Skin of body (tissue), 3 donors: ENCODE measurements at places on chromosomes 7 and 10. TPM values are rescaled to one million over a fixed set of nuclear protein-coding genes. Genes with fewer than 3 reads are reported as not detected.

DNA sequence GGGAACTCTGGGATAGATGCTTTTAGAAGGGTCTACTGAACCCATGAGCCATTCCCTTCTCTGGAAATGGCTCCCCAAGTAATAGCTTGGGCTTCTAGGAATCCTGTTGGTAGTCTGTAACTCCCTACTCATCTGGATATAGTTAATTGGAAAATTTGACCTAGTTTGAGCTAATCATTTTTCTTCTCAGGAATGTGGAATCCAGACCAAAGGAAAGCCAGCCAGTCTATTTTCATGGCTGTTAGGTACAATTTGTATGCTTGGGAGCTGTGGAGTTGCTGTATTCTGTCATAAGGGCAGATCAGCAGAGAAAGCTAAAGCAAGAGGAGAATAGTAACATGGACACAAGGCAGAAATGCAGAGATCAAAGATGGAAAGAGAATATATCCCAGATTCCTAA lies 71.6 kb upstream of the C1GALT1 start:
- no peak for DNase-seq

DNA sequence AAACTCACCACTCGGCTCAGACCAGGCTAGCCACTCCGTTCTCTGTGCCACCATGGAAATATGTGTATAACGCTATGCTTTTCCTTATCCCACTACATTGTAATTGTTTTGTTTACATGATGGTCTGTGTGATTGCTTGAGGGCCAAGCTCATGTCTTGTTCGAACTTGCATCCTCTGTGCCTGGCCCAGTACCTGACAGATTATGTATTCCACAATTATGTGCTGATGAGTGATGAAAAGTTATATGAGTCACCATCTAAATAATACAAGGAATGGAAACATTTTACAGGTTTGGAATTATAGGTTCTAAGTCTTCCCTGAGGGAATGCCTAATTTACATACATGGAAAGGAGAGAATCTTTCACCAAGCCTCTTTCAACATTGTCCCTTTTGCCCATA lies 137.4 kb downstream of the C7orf25 start:
- DNase-seq: no peak

DNA sequence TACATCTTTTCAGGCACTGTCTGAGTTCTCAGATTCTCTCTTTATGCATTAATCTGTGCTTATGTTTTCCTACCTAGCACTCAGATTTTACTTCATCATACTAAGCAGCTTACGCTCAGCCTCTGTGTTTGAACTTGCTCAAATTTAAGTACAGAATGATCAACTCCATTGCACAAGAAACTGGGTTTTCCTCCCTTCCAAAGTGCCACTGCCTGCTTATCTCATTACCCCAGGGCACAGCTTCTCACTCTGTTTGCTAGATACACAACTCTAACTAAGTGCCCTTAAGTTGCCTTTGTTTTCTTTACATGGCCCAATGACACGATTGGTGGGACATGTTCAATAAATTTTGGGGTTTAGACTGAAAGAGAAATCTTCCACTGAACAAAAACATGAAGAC lies 267.7 kb downstream of the GFRA1 start:
- no peak for DNase-seq

SPRN gene
- total RNA-seq: 0.89 TPM

GRCh38 chr7:50584386-50584785 lies 19.2 kb upstream of the DDC start:
- DNase-seq: no peak

GRCh38 chr7:39644170-39644569 lies 20.8 kb downstream of the RALA start:
- no peak for DNase-seq

CLDN4 gene
- 75.4 TPM for total RNA-seq

DNA sequence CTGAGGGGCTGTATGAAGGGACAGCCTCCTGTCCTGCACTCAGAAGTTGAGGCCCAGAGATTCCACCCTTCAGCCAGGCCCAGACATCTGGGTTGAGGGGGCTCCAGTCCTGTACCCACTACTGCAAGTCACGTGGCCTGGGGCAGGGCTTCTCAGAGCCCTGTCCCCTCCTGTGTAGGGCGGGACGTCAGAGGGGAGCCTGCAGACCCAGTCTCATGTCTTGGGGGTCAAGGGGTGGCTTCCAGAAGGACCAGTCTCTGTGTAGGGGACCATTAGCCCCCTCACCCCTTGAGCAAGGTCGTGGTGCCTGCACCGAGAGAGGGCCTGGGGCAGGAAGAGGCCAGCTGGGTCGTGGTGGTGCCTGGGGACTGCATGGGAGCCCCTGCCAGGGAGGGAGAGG lies 593 bp upstream of the PILRA start:
- no peak for DNase-seq

DNA sequence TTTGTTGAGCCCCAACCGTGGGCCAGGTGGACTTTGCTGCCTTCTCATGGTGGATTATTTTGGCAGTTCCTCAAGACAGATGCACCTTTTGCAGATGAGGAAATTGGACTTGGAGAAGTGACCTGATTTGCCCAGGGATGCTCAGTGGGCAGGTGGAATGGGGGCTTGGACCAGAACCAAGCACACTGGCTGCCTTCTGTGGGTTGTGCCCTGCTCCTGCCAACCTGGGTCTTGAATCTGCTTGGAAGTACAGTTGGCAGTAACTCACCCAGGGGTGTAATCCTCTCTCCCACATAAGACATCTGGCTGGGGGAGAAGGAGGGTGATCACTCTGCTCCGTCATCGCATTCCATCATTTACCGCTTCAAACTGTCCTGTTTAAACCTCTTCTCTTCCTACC lies 110.5 kb upstream of the GPR26 start:
- no peak for DNase-seq

DNA sequence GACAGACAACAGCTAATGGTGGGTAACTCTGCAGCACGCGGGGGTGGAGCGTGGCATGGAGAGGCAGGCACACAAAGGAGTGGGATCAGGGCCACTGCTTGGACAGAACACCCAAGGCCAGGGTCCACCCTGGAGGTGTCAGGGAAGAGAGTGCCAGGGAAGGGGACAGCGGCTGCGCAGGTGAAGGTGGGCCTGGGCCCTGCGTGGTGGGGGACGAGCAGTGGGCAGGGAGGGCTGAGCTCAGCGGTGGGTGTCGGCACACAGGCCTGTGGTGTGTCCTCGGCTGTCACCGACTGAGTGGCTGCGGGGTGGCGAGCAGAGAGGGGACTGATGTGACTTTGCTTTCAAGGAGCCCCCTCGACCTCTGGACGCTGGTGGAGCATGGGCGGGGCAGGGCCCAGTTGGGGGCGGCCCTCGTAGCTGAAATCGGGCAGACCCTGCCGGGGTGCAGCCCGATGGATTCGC lies 8.4 kb upstream of the SCART1 start:
- DNase-seq: no peak

DNA sequence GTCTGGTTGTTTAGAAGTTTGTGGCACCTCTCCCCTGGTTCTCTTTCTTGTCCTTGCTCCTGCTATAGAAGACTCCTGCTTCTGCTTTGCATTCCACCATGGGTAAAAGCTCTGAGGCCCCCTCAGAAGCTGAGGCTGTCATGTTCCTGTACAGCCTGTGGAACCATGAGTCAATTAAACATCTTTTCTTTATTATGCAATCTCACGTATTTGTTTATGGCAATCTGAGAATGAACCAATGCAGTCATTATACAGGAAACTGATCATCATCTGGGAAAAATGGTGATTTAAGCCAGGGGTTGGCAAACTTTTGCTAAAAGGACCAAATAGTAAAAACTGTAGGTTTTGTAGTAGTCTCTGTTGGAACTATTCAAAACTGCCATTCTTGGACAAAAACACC lies 175.4 kb downstream of the CSTF2T start:
- DNase-seq: no peak

DNA sequence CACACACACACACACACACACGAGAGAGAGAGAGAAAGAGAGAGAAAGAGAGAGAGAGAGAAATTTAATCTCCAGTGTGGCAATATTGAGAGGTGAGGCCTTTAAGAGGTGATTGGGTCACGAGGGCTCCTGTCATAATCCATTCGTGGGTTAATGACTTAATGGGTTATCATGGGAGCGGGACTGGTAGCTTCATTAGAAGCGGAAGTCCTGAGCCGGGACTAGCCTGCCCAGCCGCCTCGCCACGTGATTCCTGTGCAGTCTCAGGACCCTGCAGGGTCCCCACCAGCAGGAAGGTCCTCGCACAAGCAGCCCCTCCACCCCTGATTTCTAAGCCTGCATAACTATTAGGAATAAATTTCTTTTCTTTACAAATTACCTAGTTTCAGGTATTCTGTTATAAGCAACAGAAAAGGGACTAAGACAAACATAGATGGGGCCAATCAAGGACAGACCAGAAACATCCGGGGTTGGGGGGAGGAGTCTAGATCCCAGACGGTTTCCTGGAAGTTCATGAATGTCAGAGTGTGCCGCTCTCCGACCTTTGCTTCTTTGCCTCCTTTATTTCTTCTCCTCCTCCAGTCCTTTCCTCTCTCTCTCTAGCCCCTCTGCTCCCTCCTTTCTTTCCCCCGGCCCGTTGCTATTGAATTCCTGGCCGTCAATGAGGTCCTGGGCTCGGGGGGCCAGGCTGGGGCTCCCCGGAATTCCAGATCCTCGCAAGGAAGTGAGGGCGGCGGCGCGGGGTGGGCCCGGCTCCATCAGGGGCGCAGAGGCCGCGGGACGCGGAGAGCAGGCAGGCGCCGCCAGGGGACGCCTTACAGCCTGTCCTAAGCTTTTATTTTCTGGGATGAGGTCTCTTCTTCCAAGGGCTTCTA lies 146.8 kb downstream of the CYP26A1 start:
- no peak for DNase-seq

GRCh38 chr7:20383351-20383750 lies 52.7 kb downstream of the ITGB8 start:
- no peak for DNase-seq

ZNF736 gene
- 22.1 TPM for total RNA-seq

DNA sequence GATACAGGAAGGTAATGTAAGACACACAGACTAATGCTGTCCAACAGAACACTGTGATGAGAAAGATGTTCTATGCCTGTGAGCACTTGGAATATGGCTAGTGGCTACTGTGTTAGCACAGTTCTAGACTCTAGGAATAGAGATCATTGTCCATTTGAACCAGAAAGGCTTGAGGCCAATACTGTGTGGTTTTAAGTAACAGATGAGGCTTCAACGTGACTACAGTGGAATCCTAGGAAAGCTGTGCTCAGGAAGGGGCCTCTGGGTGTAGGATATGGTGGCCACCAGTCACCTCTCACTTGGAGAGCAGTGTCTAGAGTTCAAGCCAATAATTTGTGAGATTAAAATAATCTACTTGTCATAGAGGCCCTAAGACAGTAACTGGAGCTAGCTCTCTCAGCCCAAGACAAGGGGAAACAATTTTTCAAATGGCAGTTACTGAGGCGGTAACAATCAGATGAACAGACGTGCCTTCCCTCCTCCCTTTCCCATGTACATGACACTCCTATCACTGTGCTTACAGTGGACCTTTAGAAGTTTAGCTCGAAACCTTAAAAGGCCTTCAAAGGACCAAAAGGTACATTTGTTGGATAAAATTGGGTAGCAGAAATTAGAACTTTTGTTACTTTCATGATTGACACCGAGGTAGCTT lies 10.2 kb downstream of the ZDHHC16 start:
- DNase-seq: no peak

GRCh38 chr7:88969167-88969566 lies 173.6 kb upstream of the TEX47 start:
- DNase-seq: no peak

- no peak for DNase-seq
These were observed 108.6 kb upstream of the SLC13A1 start for GRCh38 chr7:123308254-123308951.

GRCh38 chr7:36562121-36562520 lies 162.2 kb downstream of the AOAH start:
- DNase-seq: no peak

ZNF804B gene
- total RNA-seq: not detected

SAP25 gene
- 0.39 TPM for total RNA-seq

GRCh38 chr10:35998026-35998425 lies 355.9 kb upstream of the FZD8 start:
- peak; percentile 13 for DNase-seq

- no peak for DNase-seq
These were observed 49.8 kb upstream of the AKR1E2 start for GRCh38 chr10:4776234-4776638.

NPSR1 gene
- not detected for total RNA-seq

GRCh38 chr10:70115948-70116682 lies 16.5 kb downstream of the AIFM2 start:
- DNase-seq: no peak

DNA sequence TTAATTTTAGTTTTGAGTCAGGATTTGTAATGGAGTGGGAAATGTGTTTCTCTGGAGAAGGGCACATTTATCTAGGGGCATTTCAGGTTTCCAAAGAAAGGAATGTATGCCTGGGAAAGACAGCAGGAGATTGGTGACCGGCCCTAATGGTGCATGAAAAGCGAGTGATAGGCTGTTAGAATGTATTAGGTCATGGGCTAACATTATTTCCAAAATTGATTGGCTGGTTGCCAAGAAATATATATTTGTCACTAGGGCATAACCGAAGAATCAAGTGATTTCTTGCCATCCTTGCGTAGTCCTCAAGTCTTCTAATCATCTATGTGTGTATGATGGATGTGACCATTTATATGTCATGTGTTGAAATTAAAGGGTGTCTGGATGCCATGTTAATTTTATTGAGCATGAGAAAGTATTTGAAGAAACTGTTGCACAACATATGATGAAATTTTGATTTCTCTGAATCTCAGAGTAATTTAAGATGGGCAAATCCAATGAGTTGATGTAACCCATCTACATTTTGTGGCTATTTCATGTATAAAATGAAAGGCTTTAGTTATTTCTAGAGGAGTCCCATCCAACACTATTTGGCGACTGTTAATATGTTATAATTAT lies 248.4 kb downstream of the BMPER start:
- DNase-seq: no peak

DNA sequence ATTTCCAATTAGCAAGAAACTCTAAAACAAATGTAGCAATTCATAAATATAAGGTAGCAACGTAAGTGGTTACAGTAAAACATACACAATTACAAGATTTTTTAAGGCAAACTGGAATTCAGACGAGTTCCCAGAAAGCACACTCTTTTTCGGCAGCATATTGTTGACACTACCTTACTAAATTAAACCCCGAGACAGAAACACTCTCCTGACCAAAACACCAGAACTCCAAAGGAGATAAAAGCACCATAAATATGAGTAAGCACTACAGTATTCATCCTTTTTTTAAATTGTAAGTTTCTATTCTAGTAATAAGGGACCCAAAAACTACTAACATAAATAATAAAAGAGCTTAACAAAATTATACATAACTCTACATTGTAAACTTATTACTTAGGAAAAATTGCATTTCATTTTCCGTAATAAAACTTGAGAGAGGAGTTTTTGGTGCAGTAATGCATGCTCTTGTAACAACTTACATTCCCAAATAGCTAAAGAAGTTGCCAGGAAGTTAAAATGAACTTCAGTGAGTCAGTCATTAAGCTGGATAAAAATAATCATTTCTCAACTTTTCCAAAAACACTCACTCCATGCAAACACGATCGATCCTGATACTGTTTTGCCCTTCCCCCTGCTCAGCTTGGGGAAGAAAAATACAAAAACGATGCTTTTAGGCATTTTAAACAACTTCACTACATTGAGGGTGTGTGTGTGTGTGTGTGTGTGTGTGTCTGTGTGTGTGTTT lies 2.0 kb downstream of the PIP4K2A start:
- DNase-seq: peak; percentile 56
